OCI-LY7 (cell line): ENCODE measurements at places on chromosomes 5 and 9.

- no peak for DNase-seq
These were observed 50.2 kb downstream of the NIM1K start for GRCh38 chr5:43242196-43242595.

GRCh38 chr5:111744455-111744854 lies 12.5 kb downstream of the NREP start:
- no peak for DNase-seq

DNA sequence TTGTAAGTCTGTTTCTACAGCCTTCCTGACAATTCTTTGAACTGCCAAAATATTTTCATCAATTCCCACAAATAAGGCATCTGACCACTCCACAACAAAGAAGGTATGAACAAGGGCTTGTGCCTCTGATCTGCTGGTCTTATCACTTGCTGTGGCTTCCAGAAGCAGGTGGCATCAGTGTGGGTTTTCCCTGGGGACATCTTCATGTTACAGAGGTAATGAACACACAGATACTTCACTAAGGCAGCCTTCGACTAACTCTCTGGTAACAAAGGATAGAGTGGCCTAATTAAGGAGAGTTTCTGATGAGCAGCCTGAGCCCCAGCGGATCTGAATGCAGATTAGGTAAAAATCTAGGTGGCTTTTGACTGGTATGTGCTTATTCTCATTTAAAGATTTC lies 15.2 kb upstream of the ERAP2 start:
- peak; percentile 82 for DNase-seq

GRCh38 chr5:148776780-148777179 lies 49.6 kb upstream of the ADRB2 start:
- no peak for DNase-seq

GRCh38 chr9:106784076-106784475 lies 78.9 kb upstream of the ZNF462 start:
- no peak for DNase-seq

GRCh38 chr5:121731377-121731776 lies 120.3 kb upstream of the FTMT start:
- DNase-seq, result no peak

- no peak for DNase-seq
These were observed 28.8 kb upstream of the PANK3 start for GRCh38 chr5:168607946-168608345.

GRCh38 chr9:111645806-111646205 lies 14.7 kb downstream of the DNAJC25 start:
- DNase-seq, result no peak

DNA sequence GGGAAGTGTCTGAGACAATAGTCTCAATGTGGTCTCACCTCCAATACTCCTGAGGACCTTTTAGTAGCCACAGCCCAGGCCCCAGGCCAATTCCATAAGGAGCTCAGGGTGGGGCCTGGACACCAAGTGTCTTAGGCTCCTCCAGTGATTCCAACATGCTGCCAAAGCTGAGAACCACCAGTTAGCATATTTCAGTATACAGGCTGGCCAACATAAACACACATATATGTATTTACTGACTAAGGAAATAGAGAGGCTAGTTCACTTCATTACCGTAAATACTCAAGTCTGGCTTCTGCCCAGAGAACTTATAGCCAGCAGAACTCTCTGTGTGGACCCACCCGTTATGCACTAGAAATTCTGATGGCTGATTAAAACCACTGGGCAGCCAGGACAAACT lies 24.1 kb downstream of the S1PR3 start:
- DNase-seq, result no peak

DNA sequence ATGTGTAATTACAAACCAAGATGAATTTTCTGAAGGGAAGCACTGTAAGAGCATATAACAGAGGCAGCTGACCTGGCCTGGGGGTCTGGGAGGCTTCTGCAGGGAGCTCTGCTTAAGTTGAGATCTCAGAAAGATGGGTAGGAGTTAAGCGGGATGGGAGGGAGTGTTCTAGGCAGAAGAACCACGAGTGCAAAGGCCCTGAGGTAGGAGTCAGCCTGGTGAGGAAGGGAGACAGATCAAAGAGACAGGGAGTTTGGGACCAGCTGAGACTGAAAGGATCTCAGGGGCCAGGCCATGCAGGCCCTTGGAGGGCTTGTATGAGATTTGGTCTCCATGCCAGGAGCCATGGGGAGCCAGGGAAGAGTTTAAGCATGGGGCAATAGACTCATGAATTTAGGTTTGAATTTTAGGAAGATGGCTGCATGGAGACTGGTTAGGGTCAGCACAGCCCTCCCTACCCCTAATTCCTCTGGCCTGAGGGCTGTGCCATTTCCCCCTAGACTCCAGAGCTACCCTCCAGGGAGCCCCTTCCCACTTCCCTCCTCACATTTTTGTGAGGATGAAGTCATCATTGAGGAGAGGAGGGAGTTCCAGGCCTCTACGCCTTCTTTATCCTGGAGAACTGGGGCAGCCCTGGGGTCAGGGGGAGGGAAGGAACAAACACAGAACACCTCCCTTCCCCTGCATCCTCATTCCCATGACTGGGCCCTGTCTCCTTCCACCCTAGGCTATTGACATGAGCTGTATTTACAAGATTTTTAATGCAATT lies 4.8 kb upstream of the ARAP3 start:
- DNase-seq, result no peak

- no peak for DNase-seq
These were observed 1.2 kb upstream of the OMD start for GRCh38 chr9:92425474-92425873.

DNA sequence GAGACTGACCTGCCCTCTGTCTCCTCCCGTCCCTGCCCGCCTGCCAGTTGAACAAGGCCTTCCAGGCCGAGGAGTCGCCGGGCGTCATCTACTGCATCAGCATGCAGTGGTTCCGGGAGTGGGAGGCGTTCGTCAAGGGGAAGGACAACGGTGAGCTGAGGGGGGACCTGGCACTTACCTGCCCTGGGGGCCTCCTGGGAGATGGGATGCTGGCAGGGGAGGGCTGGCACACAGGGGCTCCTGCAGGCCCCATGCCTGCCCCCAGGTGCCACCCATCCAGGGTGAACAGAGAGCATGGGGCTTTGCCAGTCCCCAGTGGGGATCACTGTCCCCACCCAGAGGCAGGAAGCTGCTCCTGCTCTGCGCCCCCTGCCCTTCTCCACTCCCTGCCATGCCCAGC lies 43.0 kb downstream of the USP20 start:
- DNase-seq, result no peak

DNA sequence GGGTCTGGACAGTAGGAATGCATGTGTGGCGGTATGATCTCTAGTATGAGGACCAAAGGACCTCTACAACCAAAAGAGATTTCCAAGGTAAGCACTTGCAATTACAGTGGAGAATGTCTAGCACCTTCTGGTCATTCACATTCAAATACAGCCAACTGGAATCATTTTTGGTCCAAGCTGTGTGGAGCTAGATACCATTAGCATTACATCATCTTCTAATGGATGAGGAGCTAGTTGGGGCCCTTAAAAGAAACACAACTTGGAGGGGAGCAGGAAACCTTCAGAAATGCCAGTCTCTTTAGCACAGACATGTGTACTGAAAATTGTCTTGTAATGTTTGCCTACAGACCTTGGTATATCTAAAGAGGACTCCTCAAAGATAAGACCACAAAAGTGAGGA lies 244.7 kb downstream of the BNC2 start:
- DNase-seq, result no peak

- no peak for DNase-seq
These were observed 8.6 kb downstream of the HAVCR2 start for GRCh38 chr5:157100140-157100679.

DNA sequence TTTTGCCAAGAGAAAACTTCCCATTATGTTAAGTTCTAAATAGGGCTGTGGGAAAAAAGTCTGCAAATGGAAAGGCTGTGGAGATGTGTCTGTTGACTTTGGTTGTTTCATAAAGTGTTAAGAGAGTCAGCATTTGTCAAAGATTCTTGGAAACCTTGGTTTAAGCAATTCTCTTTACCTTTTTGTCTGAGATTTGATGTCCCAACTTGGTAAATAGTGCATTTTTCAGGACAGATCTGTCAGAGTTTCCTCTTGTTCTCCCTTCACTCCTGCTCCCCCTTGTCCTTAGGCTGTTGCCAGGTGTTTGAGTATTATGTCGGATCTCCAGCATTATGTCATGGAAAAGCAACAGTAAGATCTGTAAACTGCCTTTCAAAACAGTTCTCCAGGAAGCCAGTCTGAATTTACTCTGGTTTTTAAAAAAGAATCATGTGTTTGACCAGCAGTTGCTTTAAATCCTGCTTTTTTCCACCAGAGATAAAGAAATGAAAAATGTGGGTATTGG lies 79.1 kb upstream of the ADAMTSL1 start:
- DNase-seq, result no peak

DNA sequence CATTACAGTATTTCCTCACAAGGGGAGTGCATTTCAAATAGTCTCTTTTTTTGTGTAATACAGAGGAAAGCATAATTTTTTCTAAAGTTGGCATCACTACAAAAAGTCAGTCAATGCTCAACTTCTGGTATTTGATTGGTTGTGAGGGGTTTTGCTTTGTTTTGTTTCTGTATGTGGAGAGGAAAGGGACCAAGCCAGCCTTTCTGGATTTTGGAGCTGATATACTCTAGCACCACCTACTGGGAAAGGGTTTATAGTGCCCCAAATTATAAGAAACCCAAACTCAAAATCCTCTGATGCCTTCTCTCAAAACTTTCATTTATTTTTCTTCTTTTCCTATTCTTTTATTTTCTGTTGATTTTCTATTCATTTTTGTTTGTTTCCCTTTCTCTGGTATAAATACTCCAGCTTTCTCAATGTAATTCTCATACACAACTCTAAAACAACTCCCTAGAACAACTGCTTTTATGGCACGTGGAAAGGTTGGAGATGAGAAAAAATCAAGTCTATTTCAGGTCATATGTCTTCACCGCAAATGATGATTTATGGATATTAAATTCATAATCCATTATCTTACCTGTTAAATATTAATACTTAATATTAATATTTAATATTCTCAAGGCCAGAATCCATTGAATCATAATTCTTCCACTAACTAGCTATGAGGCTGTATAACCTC lies 69.5 kb upstream of the ANXA1 start:
- peak; percentile 30 for DNase-seq

DNA sequence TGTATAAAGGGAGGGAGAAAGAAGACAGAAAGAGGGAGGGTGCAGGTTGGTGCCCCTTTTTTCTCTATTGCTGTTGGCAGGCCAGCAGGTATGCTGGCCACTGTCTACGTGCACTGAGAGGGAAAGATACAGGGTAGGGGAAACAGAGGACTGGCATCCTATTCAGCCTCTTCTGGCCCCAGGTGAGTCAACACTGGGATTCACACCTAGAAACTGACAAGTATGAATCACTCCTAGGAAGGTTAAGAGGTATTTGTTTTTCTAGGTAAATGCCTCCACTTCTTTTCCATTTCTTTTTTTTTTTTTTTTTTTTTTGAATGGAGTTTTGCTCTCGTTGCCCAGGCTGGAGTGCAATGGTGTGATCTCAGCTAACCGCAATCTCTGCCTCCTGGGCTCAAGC lies 2.8 kb upstream of the UBAP1 start:
- DNase-seq, result no peak

GRCh38 chr5:107979900-107980299 lies 309.2 kb upstream of the EFNA5 start:
- DNase-seq, result no peak

- DNase-seq, result no peak
These were observed 71.9 kb downstream of the INSL6 start for GRCh38 chr9:5113523-5113922.

GRCh38 chr5:56908942-56909293 lies 478 bp upstream of the SETD9 start:
- DNase-seq, result no peak

GRCh38 chr5:65356274-65356673 lies 125.4 kb downstream of the ADAMTS6 start:
- DNase-seq, result no peak

DNA sequence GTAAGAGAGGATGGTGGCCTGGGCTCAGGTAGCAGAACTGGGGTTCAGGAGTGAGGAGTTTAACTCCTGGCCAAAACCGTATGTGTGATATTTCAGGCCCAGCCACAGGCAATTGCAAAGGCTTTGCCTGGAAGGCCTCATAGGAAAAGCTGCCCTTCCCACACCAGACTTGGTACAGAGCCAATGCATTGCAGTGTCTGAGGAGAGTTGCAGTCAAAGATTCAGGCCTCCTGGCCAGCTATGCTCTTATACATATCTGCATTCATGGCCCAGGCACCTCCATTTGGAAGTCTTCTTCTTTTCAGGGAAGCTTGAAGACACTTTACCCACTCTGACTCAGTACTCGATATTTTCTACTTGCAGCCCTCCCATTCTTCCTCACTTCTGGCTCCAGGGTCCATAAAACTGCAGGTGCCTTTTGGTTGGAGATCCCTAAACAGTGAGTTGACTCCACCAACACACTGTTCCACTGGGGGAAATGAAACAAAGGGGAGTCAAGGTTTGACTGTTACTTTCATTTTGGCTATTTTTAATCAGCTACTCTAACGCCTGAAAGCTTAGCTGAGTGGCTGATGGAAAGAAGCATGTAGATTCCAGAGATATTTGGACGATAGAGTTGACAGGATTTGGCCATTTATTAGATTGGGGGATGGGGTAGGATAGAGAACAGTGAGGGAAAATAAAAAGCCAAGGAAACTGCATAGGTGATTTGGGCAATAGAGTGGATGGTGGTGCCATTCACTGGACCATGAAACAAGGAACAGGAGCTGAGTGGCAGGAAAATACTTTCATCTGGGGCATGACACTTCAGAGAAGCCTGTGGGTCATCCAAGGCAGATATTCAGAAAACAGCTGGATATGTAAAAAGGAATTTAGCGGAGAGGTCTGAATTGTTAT lies 30.6 kb upstream of the IL33 start:
- no peak for DNase-seq

- DNase-seq, result no peak
These were observed 65.0 kb downstream of the PKD2L2 start for GRCh38 chr5:137954131-137954879.

GRCh38 chr5:65334077-65334476 lies 147.6 kb downstream of the ADAMTS6 start:
- no peak for DNase-seq

DNA sequence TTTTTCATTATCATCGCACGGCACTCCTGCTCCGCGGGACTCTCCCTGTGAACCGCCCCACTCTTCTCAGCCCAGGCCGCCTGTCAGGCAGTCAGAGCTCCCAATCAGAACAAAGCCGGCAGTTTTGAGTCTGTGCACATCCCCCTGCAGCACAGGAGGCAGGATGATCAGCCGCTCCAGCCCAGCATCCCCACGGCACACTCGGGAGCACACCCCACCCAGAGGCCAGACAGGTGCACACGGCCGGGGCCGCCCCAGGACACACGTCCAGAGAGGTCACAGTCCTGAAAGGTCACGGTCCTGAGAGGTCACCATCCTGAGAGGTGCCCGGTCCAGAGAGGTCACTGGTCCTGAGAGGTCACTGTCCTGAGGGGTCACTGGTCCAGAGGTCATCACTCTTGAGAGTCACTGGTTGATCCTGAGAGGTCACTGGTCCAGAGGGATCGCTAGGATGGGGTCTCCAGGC lies 8.4 kb downstream of the TPPP start:
- no peak for DNase-seq

DNA sequence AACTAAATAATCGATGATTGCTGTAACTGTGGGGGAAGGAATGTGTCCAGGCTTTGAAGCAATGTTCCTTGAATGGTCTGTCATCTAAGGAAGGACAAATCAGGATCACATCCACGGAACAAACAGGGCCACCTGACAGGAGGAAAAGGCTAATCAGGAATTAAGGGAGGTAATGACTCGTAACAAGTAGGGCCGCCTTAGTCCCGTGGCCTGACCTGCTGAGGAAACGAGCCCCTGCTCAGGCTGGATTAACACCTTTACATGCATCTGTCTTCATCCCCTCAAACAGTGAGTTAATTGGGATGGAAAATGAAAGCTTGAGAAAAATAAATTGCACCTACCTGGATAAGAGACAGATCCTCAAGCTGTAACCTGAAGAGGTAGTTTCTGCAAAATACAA lies 227.8 kb downstream of the SEMA5A start:
- DNase-seq, result no peak
